ENCODE measurements at places on chromosomes 5 and 9.

DNA sequence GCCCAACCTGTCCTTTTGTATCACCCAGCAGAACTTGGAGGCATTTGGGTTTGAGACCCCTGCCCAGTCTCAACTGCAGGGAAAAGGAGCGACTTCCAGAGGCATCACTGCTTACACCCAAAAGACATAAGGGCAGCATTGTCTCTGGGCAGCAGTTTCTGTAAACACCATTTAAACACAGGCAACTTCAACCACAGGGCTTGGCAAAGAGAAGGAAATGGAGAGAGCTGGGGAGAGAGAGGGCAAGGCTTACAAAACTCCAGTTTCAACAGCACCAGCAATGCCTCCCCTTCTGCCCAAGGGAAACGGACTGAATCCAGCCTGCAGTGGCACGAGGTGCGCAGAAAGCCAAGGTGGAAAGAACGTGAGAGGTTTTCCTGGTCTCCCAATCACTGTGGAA is 147.6 kb downstream of the ROR2 start:
- DNase-seq, result no peak

GRCh38 chr5:145178641-145179523 is 656.3 kb downstream of the PRELID2 start:
- DNase-seq, result no peak

GRCh38 chr9:96086936-96087571 is 211.6 kb downstream of the ERCC6L2 start:
- DNase-seq, result no peak

DNA sequence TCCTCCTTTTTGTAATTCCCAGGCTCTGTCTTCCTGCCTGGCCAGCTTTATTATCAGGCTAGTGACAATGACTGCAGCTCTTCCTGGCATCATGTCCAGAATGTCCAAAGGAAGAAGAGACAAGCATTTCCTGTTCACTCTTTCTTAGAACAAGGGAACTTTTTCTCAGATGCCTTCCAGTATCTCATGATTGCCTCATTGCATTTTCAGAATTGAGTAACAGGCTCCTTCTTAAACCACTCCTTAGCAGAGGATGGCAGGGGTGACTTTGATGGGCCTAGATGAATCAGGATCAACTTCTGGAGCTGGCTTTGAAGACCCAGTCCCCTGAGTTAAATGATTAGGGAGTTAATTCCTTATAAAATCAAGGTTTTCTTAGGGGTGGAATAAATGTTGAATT is 92.9 kb upstream of the RASGRF2 start:
- no peak for DNase-seq

DNA sequence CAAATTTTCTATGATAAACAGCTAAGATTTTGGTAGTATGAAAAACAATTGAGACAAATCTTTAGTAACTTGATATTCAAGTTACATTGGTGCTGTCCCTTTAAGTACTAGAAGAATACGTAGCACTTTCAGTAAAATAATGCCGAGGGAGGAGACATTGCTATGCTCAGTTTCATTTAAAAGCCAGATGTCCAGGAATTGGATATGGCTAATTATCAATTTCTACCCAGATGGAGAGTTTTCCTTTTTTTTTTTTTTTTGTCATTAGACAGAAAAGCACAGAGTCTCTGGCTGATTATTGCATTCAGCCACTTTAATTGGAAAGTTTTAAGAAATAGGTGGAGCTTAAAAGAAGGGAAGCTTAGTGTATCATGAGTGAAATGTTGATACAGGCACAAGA is 40.4 kb upstream of the APC start:
- no peak for DNase-seq

- no peak for DNase-seq
These were observed 89.6 kb downstream of the KIF4B start for GRCh38 chr5:155103146-155103545.

DNA sequence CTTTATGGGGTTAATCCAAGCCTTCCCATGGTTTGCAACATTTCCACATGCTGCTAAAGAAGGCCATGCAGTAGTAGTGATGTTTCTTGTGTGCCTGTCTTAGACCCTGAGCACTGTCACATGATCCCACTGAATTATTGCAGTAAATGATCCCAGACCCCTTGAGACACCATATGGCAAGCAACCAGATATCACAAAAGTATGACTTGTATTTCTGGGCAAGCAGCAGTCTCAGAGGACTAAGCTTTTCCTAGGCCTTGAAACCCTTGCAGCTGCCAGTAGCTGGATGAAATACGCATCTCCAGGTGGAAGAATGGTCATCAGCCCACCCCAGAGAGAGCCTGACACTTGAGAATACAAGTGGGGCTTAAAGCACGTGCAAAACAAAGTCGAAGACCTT is 41.8 kb downstream of the CDO1 start:
- no peak for DNase-seq

DNA sequence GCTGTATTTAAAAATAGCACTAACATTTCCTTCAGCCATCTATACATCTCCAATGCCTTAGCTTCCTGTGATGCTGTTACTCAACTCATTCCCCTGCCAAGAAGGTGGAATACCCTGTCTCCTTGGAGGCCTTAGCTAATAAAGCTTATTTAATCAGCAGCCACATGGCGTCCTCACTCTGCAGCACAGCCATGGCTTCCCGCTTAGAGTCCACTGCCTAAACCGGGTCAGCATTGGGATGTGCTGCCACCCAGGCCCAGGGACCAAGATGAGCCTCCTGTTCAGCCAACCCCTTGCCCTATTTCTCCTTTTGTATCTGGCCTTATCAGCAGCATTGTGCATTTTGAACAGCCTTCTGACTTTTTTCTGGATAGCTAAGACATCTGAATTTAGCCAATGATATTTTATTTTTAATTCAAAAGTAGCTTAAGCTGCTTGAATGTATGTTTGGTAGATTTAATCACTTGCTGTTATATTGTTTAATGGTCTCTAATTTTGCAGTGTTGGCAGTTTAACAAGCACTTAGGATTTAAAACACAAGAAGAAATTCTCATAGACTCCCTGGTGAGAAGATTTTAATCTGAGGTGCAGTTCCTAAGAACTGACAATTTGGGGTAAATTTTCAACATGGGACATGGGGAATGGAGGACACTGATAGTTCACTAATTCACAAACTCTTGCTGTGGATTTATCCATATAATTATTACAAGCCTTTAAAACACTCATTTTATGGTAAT is 113.0 kb downstream of the RPS23 start:
- DNase-seq, result no peak

GRCh38 chr9:93949694-93950449 is 5.3 kb downstream of the BARX1 start:
- peak; percentile 2 for DNase-seq

DNA sequence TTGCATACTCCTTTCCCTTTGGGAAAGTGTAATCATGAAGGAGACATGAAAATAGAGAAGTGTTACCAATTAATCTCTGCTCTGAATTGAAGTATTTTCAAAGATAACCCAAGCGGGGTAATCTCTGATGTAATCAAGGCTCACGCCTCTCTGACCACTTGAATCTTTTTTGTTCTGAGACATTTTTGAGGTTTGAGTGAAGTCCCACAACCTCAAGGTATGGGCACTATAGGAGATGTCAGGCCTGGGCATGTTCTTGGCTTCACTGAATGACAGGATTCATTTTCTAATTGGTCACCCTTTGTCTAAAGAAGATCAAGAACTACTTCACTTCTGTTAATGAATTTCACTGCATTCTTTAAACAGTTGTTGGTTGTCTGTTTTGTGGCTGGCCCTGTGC is 23.7 kb downstream of the ENHO start:
- DNase-seq, result no peak

GRCh38 chr5:145838276-145838675 is 3.1 kb upstream of the PRELID2 start:
- no peak for DNase-seq

- no peak for DNase-seq
These were observed 14.1 kb upstream of the SPDL1 start for GRCh38 chr5:169569513-169569912.

DNA sequence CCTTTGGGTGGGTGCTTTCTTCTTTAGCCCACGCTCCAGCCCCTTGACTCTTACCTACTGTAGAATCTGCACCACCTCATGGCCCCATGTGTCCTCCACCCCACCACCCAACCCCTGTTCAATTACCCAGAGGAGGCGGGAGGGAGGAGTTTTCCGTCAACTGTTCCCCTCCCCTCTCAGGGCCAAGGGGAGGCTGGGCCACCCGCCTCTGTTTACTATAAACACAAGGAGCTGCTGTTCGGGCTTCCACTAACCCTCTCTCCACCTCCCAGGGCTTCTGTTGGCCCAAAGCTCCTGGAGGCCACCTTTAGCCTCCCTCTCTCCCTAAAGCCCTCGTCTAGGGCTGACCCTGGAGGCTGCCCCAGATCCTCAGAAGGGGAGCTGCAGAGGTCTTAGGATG is 59.2 kb downstream of the FOXI1 start:
- DNase-seq, result no peak

GRCh38 chr9:124006448-124007361 is 4.9 kb upstream of the LHX2 start:
- DNase-seq, result no peak

DNA sequence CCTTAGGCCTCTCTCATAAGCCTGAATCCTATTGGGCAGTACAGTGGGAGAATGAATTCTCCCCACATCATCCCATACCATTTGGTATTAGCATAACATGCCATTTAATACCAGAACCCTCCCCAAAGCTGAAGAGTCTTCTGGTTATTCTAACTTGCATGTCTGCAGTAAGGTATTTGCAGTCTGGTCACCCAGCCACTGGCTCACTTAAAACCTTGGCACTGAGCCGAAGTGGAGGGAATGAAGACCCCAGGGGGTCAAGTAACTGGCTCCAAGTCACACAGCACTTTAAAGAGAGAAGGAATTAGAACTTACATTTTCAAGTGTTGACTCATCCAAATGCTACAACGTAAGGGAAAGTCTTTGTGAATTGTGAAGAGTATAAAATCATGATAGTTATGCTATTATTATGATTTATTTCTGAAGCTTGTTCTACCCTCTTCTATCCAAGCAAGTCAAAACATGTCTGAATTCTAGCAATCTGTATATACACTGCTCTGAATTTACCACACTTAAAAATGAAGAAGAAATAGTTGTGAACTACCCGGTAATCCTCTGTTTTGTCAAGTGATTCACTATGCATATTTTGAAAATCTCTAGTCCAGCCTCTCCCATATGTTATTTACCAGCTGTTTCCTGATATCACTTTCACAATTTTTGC is 28.5 kb downstream of the GLRA1 start:
- DNase-seq, result no peak

DNA sequence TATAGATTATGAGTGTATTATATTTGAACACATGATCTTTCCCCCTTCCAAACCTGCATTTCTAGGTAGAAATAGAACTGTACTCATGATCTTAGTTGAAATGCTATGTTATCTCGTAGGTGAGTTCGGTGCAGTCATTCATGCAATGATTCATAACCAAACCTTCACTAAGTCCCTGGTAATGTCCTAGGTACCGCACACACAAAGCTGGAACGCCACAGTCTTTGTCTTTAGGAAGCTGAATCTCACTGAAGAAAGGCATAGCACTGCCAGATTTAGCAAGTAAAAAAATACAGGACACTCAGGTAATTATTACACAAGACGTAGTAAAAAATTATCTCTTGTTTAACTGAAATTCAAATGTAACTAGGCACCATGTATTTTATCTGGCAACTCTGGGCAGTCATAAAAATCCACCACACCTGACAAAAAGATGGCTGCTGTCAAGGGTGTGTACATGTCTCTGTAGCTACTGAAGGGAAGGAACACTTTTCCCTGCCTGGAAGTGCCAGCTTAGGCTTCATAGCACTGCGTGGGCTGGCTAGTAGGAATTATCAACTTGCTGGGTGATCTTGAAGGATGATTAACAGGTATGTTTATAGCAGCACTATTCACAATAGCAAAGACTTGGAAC is 28.0 kb upstream of the TXN start:
- no peak for DNase-seq

DNA sequence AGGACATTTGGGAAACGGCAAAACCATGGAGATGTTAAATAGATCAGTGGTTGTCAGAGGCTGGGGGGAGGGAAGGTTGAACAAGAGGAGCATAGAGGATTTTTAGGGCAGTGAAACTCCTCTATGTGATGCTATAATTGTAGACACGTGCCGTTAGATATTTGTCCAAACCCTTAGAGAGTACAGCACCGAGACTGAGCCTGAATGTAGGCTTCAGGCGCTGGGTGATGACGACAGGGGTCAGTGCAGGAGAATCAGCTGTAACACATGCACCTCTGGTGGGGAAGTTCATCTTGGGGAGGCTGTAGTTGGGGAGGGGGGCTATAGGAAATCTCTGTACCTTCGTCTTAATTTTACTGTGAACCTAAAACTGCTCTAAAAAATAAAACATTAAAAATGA is 22.2 kb upstream of the CLPTM1L start:
- no peak for DNase-seq

- no peak for DNase-seq
These were observed 250.1 kb downstream of the FAM170A start for GRCh38 chr5:119879446-119879845.

- no peak for DNase-seq
These were observed 2.4 kb downstream of the MACIR start for GRCh38 chr5:103260951-103261350.

- DNase-seq, result no peak
These were observed 349.5 kb downstream of the AGTPBP1 start for GRCh38 chr9:85392260-85392659.

DNA sequence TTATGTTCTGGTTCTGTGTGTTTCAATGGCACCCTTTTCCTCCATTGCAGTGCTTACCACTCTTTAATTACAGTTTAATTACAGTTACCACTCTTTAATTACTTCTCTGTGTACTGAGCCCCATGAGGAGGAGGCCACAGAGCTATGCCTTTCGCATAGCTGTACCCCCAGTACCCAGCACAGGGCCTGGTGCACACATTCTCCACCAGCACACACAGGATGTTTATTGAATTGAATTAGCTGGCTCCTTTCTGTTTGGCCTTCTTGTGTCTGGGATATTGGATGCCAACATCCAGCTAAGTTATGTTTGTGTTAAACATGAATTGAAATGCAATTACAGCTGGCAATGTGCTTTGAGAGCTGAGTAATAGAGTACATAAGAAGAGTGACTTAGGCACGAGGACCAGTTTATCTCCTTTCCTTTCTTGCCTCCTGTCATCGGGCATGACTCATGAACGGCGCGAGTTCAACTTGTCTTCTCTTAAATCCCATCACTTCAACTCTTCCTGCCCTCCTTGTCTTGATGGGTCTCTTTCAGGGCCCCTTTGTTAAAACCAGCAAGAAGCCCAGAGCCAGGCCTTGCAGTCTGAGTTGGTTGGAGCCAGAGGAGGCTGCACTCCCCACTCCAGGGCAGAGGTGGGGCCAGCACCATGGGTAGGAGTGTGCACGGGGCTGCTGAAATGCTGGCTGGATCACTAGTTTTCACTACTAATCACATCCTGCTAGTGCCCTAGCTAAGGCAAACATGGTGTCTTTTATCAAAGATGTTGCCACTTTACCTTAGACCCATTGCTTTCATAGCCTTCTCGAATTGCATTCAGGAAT is 37.4 kb downstream of the MVB12B start:
- peak; percentile 66 for DNase-seq

DNA sequence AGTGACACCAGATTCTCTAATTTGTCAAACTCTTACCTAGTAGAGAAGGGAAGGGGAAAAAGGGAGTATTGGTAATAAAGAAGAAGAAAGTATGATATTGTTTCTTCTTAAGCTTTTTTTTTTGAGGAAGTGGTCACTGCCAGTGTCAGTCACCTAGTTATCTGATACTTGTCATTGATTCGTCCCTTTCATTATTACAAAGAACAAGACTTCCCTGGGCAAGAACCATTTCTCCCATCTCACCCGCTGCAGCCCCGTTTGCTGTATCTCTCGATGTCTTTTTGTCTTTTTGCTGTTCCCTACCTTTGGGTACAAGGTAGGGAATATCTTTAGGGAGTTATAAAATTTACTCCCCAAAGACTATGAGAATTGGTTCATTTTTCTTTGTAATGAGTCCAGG is 249.0 kb downstream of the ARHGAP26 start:
- DNase-seq, result no peak

- DNase-seq, result no peak
These were observed at the start of gene MEF2C for GRCh38 chr5:88883059-88883835. Gene MEF2C (minus strand): TSS chr5:88883184. CDS start chr5:88823788, 59,396 bp downstream.

All from Panc1 (cell line).